ENCODE measurements at places on chromosomes 3 and 15.

DNA sequence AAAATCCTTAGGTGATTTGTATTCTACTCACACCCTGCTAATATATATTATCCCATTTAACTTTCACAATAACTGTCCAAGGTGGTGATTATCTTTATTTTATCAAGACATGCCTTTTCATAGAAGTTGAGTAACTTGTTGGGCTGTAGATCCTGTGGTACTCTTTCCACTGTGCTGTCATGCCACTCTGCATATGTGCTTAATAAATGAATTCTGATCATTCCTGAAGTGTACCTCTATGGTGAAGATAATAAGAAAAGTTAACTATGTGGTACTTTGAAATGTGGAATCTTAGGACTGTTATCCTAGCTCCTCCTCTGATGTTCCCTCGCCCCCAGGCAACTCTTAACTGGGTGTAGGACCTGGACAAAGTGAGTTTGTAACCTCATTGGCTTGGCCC, 5.2 kb downstream of the SNRK start:
- H3K4me1 ChIP-seq: peaks cover 8% of the 10 kb centered on the region
- no peaks in the 10 kb centered on the region for H3K36me3 ChIP-seq
- no peak overlapping the region for H3K4me3 ChIP-seq

DNA sequence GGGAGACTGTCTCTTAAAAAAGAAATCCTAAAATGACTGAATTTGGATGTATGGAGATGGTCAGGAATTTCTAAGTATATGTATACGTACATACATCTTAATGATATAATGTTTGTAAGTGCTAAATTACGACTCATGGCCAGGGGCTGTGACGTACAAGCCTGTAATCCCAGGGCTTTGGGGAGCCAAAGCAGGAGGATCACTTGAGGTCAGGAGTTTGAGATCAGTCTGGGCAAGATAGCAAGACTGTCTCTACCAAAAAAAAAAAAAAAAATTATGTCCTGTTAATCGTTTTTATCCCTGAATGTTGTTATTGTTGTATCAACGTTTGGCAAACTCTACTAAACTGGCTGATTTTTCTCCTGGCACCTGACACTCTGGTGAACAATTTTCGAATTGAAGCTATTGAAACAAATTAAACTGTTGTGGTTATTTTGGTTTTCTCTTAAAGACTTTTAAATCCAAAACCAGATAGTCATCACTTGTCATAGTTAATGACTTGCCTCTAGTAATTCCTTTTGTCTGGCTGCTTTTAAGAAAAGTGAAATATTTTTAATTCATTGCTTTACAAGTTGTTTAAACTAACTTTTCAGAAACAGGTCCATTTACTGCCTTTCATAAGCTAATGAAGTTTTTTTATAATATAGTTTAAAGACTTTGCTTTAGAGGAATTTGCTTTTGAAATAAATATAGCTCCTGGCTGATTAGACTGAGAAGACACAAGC, 7.0 kb downstream of the MORF4L1 start:
- peak; percentile 45 for DNase-seq
- no peak overlapping the region for H3K4me3 ChIP-seq
- peaks cover 14% of the 10 kb centered on the region for H3K36me3 ChIP-seq

- peak; percentile 49 for DNase-seq
- no peaks in the 10 kb centered on the region for H3K36me3 ChIP-seq
- no peak overlapping the region for H3K27ac ChIP-seq
- H3K27me3 ChIP-seq: no peaks in the 10 kb centered on the region
Observed at GRCh38 chr3:112984485-112984884, 6.3 kb upstream of the GTPBP8 start.

- DNase-seq: no peak
- no peak overlapping the region for H3K4me3 ChIP-seq
- H3K36me3 ChIP-seq: peaks cover 64% of the 10 kb centered on the region
- H3K27ac ChIP-seq: no peak overlapping the region
- H3K27me3 ChIP-seq: no peaks in the 10 kb centered on the region
Observed at GRCh38 chr3:48748754-48749153, 31.7 kb upstream of the IP6K2 start.

DNA sequence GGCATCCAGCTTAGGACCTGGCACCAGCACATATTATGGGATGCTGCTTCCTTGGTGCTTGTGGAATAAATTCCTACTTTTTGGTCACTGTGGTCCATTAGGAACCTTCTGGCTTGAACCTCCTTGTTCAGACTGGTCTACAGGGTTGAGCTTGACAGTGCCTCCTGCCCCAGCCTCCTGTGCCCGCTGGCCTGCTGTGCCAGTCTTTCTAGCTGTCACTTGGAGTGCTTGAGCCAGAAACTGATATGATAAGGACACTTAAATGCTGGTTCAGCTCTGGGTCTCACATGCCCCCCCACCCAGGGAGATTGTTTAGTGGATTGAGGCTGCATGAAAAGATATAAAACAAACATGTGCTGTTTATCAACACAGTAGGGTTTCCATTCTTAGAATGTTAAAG, 147.8 kb downstream of the SLCO3A1 start:
- no peaks in the 10 kb centered on the region for H3K27me3 ChIP-seq
- H3K4me3 ChIP-seq: no peak overlapping the region
- H3K4me1 ChIP-seq: no peaks in the 10 kb centered on the region
- DNase-seq: no peak
- no peak overlapping the region for H3K27ac ChIP-seq

DNA sequence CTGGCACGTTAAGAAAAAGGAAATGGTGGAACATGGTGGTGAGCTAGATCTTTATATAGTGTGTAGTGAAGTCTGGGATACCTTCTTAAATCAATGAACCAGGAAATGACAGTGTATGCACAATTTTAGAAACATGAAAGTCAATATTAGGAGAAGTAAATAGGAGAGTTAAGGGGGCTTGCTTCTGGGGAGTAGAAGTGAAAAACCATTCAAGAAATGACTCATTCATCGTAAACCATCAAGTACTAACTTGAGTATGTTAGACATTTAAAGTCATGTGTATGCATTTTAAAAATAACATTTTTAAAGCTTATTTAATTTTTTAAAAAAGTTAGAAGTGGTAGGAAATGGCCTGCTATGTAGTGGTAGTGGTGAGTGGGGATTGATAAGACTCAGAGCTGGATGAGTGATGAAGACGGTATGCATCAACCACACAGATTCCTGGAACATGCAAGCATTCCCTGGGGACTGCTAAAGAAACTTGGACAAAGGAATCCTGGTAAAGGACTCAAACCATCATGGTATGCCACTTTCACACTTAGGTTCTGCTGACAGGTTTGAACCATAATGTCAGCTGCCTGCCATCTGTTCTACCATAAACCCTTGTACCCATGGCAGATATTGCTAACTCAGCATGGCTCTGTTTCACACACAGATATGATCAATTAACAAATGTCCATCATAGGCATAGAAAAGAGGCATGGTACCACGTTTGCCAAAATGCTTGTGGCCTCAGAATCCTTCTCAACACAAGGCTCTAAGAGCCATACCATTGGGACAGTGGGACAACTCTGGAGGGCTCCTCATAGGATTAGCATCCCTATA, 28.9 kb upstream of the MITF start:
- DNase-seq: peak; percentile 80
- H3K36me3 ChIP-seq: no peaks in the 10 kb centered on the region
- H3K4me1 ChIP-seq: peaks cover 1% of the 10 kb centered on the region

- H3K4me1 ChIP-seq: peaks cover 10% of the 10 kb centered on the region
- no peak overlapping the region for H3K4me3 ChIP-seq
- no peak for DNase-seq
- no peaks in the 10 kb centered on the region for H3K36me3 ChIP-seq
- H3K27ac ChIP-seq: no peak overlapping the region
Observed at GRCh38 chr3:32316976-32317375, 74.7 kb upstream of the CMTM7 start.

DNA sequence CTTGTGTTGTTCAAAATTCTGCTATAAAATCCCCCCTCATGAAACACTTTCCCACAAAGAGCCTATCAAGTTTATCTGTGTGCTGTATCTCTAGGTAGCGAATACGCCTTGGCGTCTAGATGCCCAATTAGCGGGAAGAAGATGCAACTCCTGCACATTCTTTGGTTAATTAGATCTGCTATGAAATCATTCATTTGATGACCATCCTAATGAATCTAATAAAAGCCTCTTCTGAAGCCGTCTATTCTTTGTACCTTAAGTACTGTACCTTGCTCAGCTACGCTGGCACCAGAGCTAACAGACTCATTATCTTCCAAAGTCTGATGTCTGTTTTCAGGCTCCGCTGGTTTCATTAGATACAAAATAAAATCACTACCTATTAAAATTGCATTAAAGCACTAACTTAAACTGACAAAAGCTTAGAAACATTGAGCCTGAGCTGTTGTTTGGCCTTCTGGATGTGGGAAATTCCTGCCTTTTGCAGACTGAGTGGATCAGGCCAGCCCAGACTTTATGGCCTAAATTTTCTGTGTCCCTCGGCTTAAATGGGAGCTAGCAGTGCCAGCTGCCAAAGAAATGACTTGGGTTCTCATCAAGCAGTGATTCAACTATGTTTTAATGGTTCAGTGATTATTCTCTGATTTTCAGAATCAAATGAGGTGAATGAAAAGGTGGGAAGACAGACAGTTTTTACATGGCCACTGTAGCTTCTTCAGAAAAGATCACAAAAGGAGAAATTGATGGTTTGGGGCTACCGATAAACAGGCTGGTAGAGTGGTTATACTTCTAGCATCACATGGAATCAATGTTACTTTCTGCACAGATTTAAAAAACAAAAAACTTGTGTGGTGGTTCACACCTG, 28.4 kb upstream of the CHST2 start:
- no peak for DNase-seq
- H3K4me3 ChIP-seq: no peak overlapping the region
- H3K27ac ChIP-seq: no peak overlapping the region
- H3K4me1 ChIP-seq: no peaks in the 10 kb centered on the region
- no peaks in the 10 kb centered on the region for H3K36me3 ChIP-seq
- H3K27me3 ChIP-seq: no peaks in the 10 kb centered on the region

DNA sequence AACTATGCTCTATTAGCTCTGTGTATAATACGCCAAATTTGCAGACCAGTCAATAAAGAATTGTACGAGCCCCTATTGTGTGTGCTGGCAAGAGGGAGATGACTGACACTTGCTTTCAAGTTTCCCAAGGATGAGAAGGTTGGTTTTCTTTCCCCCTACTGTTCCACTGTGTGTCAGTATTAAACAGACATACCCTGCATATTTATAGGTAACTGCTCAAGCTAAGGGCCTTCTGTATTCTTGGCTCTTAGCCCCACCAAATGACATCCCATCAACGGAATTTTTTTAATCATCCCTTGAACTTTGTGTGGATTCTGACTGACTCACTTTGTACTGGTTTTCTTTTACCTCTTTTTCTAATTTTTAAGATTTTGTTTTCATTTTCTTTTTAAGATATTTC, 60.6 kb upstream of the GYG1 start:
- DNase-seq: no peak
- no peak overlapping the region for H3K4me3 ChIP-seq
- no peaks in the 10 kb centered on the region for H3K4me1 ChIP-seq
- H3K27me3 ChIP-seq: no peaks in the 10 kb centered on the region

DNA sequence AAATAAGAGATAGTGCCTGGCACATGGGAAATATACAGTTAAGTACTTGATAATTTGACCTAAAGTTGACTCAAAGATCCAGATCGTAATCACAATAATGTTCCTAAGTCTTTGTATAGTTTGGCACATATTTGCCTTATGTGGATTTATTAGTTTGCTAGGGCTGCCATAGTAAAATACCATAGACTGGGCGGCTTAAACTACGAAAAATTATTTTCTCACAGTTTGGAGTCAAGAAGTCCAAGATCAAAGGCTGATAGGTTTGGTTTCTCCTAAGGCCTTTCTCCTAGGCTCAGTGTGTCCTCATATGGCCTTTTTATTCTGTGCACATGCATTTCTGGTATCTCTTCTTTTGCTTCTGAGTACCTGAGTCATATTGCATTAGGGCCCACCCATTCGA, 453.7 kb downstream of the NAALADL2 start:
- no peak for DNase-seq
- H3K27me3 ChIP-seq: no peaks in the 10 kb centered on the region
- peaks cover 1% of the 10 kb centered on the region for H3K4me1 ChIP-seq
- H3K36me3 ChIP-seq: no peaks in the 10 kb centered on the region
- H3K27ac ChIP-seq: no peak overlapping the region
- no peak overlapping the region for H3K4me3 ChIP-seq

DNA sequence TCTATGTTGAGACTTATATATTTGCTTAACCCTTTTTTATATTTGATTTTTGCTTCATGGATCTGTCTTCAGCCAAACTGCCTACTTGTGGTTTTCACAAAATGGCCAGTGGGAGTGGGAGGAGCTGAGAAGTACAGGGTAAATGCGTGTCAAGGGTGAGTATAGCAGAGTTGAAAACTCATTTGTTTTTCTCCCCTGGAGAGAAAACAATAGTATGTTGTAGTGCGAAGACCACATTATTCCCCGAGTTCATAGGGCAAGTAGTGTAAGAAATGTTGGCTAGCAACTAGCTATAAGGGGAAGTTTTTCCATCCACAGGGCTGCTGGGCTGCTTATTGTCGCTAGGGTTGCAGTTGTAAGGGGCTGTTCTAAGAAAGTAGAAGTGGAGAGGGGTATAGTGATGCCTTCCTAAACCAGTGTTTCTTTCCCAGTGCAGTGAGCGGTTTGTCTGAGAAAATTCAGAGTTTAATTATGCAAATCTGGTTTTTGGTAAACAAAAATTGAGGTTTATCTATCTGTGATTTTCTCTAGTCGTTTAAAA, 153.8 kb upstream of the AZI2 start:
- no peak overlapping the region for H3K27ac ChIP-seq
- no peaks in the 10 kb centered on the region for H3K4me1 ChIP-seq
- no peak for DNase-seq
- no peaks in the 10 kb centered on the region for H3K36me3 ChIP-seq

DNA sequence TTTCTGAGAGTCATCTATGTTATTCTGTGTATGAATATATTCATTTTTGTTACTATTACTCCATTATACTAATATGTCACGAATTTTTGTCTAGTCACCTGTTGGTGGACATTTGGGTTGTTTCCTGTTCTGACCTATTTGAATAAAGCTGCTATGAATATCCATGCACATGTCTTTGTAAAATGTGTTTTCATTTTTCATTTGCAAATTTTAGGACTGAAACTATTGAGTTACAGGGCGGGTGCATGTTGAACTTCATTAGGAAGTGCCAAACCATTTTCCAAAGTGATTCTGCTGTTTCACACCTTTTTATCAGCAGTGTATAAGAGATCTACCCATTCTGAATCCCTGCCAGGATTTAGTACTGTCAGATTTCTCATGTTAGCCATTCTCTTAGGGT, 37.7 kb upstream of the IQCF6 start:
- no peaks in the 10 kb centered on the region for H3K36me3 ChIP-seq
- H3K4me3 ChIP-seq: no peak overlapping the region
- peaks cover 6% of the 10 kb centered on the region for H3K27me3 ChIP-seq
- DNase-seq: no peak

GRCh38 chr15:51307325-51307724, 31.1 kb downstream of the CYP19A1 start:
- DNase-seq: no peak
- H3K36me3 ChIP-seq: no peaks in the 10 kb centered on the region
- H3K27me3 ChIP-seq: peaks cover 17% of the 10 kb centered on the region
- H3K27ac ChIP-seq: no peak overlapping the region
- H3K4me1 ChIP-seq: no peaks in the 10 kb centered on the region

- DNase-seq: no peak
- H3K4me1 ChIP-seq: no peaks in the 10 kb centered on the region
- no peaks in the 10 kb centered on the region for H3K36me3 ChIP-seq
Observed at GRCh38 chr3:100844063-100844936, 135.0 kb downstream of the TFG start.

- no peak overlapping the region for H3K27ac ChIP-seq
- no peak for DNase-seq
- no peak overlapping the region for H3K4me3 ChIP-seq
- no peaks in the 10 kb centered on the region for H3K4me1 ChIP-seq
- H3K36me3 ChIP-seq: no peaks in the 10 kb centered on the region
Observed at GRCh38 chr3:81198756-81199155, 562.7 kb downstream of the GBE1 start.

GRCh38 chr3:193816656-193817311, 223.8 kb downstream of the OPA1 start:
- peaks cover 62% of the 10 kb centered on the region for H3K27me3 ChIP-seq
- H3K4me3 ChIP-seq: peak overlapping the region; percentile 63
- peak; percentile 64 for DNase-seq
- no peak overlapping the region for H3K27ac ChIP-seq
